Prostate gland (tissue), 2 donors: ENCODE measurements at places on chromosomes 12 and 14. TPM values are rescaled to one million over a fixed set of nuclear protein-coding genes. Genes with fewer than 3 reads are reported as not detected.

PNP gene
- total RNA-seq, result 20.3 TPM

ARG2 gene
- total RNA-seq, result 565 TPM

DNA sequence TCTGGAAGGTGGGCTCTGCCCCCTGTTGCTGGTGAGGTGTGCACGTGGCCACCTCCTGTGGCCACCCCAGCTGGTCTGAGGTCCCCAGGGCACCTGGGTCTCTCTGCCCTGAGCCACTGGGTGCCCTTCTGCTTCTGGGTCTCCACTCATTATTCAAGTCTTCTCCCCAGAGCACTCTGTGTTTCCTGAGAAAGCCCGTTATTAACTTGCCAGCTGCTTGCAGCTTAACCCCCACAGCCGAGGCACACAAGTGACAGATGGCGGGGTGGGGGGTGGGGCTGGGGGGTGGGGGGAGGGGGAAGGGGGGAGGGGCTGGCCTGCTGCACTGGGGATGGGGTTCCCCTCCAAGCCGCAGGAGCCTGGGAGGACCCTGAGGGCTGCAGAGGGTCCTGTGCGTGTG lies 40.5 kb downstream of the FBRSL1 start:
- no peak for DNase-seq

KIF21A gene
- total RNA-seq, result 57.9 TPM

DNA sequence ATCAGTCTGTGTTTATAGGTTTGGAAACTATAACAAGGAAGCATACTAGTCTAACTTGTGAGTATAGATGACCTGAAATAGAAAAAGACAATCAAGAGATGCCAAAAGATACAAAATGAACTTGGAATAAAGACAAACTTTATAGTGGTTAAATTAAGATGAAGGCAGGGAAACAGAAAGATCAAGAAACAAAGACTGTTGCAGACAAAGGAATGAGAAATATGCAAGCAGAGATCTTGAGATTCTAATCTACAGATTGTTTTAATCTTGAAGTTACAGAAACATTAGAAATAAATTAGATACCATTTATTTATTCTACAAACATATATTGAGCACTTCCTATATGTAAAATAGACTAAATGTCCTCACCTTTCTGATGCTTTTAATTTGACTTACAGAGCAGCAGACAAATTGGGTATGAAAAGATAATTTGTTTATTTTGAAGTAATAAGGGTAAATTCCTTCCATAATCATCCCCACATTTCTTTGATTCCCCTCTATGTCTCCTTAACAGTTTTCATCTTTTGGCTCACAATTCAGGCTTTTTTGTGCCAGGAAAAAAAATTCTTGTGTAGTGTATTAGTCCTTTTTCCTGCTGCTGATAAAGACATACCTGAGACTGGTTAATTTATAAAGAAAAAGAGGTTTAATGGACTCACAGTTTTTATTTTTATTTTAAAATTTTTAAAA lies 134.4 kb downstream of the KITLG start:
- DNase-seq, result no peak

GRCh38 chr12:65287426-65287825 lies 8.9 kb downstream of the MSRB3 start:
- no peak for DNase-seq

- no peak for DNase-seq
These were observed 26.7 kb downstream of the ST8SIA1 start for GRCh38 chr12:22307811-22308210.

LYZ gene
- 26.6 TPM for total RNA-seq

GRCh38 chr12:64706306-64706705 lies 52.9 kb downstream of the GNS start:
- DNase-seq, result no peak

DNA sequence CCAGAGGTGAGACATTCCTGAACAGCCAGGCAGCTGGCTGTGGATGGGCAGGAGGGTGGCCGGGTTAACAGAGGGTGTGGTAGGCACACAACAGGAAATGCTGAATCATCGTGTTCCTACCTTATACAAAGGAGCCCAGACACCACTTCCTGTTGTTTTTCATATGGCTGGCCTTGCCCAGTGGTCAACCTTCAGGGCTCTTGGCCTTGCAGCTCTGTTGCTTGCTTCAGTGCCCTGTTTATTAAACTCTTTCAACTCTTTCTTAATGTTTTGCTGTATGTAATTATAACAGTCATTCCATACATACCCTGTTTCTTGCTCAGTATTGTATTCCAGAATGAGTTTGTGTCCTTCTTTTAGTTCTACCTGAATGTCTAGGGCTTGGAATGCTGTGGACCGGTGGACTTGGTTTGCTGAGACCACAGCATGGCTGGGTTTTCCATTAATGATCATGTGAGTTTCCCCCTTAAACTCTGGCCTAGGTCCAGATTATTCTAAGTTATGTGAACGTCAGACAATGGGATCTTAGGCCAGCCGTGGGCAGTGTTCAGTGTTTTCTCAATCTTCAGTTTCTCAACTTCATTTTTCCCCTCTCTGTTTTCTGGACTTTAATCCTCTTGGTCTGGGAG lies 11.9 kb downstream of the CFAP54 start:
- peak; percentile 20 for DNase-seq

DNA sequence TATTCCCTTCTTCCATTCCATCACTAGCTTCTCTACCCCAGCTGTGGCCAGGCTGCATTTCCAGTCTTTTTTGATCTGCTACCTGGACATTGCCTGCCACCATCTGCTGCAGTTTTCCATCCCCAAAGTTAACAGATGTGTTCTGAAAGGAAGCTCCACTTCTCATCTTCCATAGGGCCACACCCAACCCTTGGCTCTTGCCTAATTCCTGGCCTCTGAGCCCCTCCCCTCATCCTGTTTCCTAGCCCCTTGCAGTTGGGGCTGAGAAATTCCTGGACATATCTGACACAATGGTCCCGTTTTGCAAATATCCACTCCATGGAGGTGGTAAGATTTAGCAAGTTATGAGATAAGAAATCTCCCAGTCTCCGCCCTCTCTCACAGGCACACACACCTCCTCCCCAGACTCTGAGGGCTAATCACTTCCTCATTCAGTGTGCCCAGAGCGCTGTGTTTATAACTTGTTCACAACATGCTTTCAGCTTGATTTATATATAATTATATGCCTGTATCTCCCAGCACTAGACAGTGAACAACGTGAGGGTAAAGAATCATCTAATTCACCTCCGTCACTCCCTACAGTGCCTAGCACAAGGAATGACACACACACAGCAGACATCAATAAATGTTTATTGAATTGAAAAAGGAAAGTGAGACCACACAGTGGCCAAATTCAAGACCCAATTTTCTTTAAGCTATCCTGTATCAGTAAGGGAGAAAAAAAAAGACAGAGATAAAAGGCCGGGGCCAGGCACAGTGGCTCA lies 13.4 kb downstream of the SMUG1 start:
- no peak for DNase-seq

GRCh38 chr12:57477710-57478681 lies 1.7 kb downstream of the ARHGAP9 start:
- DNase-seq, result no peak

SLC38A1 gene
- 24.1 TPM for total RNA-seq

GRCh38 chr12:10717410-10717809 lies 5.7 kb downstream of the YBX3 start:
- DNase-seq, result peak; percentile 19
